ENCODE measurements at places on chromosomes 5 and 9.
A peak's percentile ranks its signal among the peaks of the same experiment; 100 is the strongest.

DNA sequence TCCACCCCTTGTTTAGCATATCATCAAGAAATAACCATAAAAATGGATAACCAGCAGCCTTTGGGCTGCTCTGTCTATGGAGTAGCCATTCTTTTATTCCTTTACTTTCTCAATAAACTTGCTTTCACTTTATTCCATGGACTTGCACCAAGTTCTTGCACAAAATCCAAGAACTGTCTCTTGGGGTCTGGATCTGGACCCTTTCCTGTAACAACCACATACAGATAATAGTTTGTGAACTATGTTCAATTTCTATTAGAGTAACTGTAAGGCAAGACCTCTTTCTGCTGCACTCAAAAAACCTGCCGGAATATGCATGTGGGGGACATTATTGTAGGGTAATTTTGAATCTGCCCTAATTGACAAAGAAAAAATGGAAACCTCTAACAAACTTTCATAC is 66.9 kb upstream of the TMEM215 start:
- no peak for DNase-seq

- DNase-seq: no peak
Measured at GRCh38 chr5:125508225-125508624, 761.8 kb upstream of the ZNF608 start.

DNA sequence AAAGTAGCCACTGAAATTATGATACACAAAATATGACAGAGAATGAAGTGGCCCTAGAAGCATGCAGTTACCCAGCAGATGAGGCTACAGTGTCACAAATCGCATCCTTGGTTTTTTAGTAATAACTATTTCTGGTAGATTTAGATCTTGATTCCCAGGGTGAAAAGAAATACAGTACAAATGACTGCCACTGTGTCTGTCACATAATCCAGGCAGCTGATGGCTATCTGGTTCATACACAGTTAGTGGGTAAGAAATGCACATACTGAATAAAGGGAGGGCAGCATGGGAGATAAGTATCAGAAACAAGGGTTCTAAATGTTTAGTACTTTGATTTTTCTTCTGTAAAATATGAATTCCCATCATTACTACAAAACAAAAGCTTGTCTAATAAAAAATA is 41.5 kb downstream of the POC5 start:
- DNase-seq: no peak

DNA sequence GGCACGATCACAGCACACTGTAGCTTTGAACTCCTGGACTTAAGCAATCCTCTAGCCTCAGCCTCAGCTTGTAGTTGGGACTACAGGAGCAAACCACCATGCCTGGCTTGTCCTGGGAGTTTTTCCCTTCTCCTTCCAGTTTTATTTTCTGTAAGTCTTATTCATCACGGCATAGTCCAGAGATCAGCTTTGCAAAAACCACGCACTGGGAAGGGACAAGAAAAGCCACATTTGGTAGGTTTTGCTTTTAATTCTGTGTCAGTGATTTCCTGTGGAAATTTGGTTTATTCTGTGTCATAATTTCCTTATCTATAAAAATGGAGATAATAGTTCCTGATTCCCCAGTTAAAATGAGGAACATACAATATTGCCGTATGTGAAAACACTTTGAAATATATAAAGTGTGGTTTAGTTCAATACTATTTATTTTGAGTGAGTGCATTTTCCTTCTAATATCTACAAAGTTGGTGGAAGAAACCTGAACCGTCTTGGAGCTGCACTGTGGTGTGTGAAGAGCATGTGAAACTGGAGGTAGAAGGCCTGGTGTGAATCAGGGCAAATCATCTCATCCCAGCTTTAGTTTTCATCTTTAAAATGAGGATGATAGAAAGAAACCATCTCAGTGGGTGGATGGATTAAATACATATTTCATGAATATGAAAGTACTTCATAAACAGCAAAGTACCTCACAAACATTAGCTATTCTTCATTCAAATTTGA is 92.8 kb upstream of the ELL2 start:
- DNase-seq: no peak

GRCh38 chr9:92661743-92662142 is 8.2 kb downstream of the IPPK start:
- no peak for DNase-seq

DNA sequence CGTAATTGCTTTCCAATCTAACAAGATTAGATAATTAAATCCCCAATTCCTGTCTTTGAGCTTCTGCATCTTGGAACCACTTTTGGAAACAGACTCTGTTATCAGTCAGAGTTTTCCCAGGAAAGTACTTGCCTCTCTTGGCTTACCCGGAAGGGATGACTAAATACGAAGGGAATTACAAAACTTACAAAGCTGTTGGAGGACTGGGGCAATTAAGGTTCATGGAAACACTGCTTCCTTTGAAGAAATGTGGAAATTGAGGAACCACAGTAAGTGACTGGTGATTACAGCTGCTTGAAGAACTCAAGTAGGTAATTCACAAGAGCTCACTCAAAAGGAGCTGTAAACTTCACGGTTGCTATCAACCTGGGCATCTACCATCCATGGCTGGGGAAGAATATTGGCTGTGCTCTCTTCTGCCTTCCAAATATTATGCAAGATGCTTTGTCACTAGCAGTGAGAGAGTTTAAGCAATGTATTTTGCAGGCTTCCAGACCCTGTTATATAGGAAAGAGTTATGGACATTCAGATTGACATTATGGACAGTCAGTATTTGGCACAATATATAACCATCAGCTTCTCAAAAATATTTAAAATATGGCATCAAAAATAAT is 104.6 kb upstream of the MAN2A1 start:
- no peak for DNase-seq

GRCh38 chr9:95360866-95361265 is 43.4 kb upstream of the FANCC start:
- no peak for DNase-seq

DNA sequence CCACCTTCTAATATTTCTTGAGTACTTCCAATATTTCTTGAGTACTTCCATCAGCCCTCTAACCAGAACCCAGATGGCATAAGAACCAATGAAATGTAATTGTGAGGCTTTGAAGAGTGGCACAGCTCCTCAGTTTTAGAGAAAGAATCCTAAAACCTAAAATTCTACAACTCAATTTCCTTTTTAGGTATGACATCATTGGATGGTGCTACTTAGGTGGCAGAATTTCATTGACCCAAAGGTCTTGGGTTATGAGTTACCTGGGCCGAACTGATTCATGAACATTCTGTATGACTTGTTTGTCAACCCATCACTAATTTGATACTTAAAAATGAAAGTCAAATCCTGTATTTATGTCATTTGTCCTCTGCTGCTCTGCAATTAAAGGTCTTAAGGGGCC is 13.1 kb downstream of the HMGCS1 start:
- no peak for DNase-seq

GRCh38 chr5:176517053-176517661 is 20.0 kb downstream of the RNF44 start:
- no peak for DNase-seq

- no peak for DNase-seq
Measured at GRCh38 chr9:7729371-7730163, 70.0 kb downstream of the DMAC1 start.

DNA sequence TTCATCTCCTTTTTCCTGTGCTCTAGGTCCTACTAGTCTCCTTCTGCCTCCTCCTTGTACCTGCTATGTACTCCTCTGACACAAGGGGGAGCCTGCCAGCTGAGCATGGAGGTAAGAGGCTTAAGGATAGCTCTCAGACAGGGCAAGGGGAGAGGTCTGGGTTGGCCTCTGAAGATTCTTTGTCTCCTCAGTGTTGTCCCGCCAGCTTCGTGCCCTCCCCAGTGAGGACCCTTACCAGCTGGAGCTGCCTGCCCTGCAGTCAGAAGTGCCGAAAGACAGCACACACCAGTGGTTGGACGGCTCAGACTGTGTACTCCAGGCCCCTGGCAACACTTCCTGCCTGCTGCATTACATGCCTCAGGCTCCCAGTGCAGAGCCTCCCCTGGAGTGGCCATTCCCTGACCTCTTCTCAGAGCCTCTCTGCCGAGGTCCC is 3.8 kb downstream of the CREB3 start:
- peak; percentile 56 for DNase-seq

GRCh38 chr5:140664359-140665119 is at the start of gene WDR55:
WDR55 (plus strand) TSS chr5:140664904; CDS start chr5:140664913, 9 bp downstream.
- peak; percentile 94 for DNase-seq

DNA sequence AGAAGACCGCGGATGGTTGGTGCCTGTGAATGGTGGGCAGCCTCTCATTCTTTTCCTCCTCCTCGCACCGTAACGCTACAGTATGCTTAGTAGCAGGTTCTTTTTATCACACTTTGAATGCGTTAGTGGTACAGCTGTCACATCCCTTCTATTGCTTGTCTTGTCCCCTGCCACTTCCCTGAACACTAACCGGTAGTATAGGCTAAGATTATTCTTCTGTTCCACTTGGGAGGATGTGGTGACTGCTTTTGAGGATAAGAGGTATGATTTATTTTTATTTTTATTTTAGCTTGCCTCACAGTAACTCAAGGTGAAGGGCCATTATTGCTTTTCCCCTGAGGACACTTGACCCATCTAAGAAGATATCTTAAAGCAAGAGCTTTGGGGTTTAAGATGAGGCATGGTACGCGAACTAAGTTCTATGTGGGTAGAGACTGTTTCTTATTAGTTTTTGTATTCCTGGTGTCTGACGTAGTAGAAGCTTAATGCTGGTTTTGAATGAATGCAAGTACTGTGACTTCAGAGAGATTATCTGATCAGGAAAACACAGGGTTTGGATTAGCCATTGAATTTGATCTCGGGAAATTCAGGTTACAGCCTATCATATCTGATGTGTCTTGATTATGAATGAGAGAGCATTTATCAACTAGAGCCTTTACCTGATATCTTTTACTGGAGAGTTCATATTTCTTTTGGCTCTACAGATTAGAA is 951 bp downstream of the UNC13B start:
- DNase-seq: no peak

All from activated T-cell treated with anti-CD3 and anti-CD28 coated beads for 4 hours (primary cell).